ENCODE measurements at places on chromosomes 2 and 18.

DNA sequence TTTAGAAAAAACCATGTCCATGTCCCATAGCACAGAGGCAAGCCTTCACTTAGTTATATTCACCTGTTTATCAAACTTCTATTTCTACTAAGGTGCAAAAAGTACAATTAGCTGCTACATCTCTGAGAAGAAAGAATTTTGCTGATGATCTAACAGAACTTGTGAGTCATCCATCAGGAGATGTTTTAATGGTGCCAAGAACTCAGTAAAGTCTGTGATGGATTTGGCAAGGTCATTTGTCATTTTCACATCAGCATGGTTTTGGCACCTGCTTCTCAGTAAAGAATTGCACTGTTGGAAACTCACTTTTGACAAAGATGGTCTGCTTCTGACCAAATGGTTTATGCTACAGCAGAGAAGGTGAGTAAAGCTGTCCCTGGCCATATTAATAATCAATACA lies 195.7 kb upstream of the TMEFF2 start:
- DNase-seq, result no peak

DNA sequence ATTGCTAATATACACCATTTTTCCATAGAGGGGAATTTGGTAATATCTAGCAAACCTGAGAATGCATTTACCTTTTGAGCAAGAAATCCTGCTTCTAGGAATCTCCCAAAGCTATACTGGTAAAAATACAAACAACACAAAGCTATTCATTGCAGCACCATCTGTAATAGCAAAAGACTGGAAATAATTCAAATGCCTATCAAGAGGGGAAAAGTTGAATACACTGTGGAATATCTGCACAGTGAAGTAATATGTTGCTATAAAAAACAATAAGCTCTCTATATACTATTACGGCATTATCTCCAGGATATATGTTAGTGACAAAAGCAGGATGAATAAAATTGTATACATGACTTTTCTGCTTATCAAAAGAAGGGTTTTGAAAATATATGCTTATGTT lies 112.3 kb upstream of the CHAC2 start:
- no peak for DNase-seq

- no peak for DNase-seq
Observed at GRCh38 chr2:230423851-230424458, 8.0 kb downstream of the SP100 start.

DNA sequence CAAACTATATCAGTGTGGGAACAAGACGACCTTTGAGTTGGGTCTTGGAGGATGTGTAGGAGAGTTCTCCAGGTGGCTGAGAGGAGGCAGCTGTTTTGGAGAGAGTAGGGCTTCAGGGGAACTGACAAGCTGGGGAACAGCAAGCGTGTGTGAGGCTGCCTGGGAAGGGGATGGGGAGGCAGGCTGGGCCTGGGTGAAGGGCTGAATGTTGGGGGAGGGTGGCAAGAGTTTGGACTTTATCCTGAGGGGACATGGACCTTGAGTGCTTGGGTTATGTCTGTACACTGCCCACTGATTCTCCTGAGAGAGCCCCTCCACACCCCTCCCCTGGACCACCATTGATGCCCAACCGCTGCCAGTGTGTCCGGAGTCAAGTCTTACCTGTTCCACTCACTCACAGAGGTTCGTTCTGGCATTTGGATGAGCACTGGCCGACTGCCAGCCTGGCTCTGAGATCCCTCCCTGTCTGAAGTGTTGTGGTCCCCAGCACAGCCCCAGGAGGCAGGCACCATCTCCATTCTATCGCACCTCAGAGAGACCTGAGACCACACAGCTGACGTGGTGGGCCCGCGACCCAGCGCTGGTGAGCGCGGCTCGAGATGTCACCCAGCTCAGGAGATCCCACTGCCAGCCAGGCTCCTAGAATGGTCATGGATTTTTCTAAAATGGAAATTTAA lies 59.5 kb downstream of the DCDC2C start:
- DNase-seq, result no peak

DNA sequence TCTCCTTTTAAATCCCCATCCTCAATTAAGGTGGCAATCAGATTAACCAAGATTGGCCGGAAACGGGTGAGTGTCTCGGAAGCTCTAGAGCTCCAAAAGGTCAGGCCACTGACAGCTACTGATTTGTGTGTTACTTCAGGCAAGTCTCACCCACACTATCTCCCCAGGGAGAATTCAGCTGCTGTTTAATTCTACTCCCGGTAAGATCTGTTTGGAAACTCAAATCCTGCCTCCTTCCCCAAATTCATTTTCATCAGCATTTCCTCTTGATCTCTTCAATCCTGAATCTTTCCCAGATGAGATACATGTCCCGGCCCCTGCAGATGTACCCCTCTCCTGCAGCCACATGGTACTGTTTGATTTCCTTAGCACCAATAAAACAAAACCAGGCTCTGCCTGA lies 34.9 kb downstream of the EFR3B start:
- DNase-seq, result no peak

DNA sequence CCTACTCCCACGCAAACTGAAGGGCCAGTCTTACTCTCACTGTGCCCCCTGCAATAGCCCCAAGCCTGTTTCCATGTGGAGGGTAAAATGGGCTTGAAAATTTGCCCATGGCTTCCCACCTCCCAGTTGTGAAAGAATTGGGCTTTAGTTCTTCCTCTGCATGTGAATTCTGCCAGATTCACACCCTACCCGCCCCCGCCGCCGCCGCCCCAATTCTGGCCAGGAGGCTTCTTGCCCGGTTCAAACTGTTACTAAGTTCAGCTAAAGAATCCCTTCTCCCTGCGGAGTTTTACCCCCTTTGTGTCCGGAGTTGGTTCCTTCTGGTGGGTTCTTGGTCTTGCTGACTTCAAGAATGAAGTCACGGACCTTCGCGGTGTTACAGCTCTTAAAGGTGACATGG lies 25.5 kb upstream of the SAP130 start:
- DNase-seq, result no peak

DNA sequence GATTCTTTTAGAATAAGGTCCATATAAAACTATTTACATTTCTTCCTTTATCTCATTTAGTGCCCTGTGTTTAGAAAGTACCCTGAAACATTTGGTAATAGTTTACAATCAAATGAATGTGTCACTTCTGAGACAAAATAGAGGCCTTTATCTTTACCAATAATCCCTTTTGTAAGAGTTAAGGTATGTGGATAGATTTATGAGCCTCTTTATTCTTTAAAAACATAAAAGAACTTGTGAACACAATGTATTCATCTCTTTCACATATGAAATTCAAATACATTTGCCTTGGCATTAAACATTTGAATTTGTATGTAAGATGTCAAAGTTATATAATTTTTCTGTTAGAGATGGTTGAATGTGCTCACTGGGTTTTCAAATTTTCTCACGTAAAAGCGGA lies 180.5 kb upstream of the CWC22 start:
- no peak for DNase-seq

GRCh38 chr2:66477135-66477842 lies 42.4 kb downstream of the MEIS1 start:
- no peak for DNase-seq

GRCh38 chr2:4336864-4337263 lies 633.5 kb downstream of the DCDC2C start:
- no peak for DNase-seq

DNA sequence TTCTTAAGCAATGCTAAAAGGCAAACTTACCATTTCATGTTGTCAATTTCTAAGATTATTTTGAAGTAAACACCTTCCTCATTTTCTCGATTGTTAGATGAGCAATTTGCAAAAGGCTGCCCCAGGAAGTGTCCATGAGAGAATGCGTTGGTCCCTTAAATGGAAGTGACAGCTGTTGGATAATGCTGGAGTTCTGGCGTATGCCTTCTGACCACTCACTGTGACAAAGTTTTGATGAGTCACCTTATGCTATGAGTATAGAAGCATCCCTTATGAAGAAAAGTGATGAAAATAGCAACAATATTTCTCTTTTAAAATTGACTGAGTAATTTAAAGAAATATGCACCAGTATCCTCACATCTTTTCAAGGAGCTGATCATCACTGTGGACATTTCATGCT lies 1497.5 kb downstream of the DPP10 start:
- DNase-seq, result no peak

GRCh38 chr18:41464278-41464677 lies 490.8 kb upstream of the PIK3C3 start:
- no peak for DNase-seq

- no peak for DNase-seq
Observed at GRCh38 chr18:59311631-59312030, 6.8 kb downstream of the CPLX4 start.

- DNase-seq, result no peak
Observed at GRCh38 chr2:145065342-145065741, 545.4 kb upstream of the ZEB2 start.

DNA sequence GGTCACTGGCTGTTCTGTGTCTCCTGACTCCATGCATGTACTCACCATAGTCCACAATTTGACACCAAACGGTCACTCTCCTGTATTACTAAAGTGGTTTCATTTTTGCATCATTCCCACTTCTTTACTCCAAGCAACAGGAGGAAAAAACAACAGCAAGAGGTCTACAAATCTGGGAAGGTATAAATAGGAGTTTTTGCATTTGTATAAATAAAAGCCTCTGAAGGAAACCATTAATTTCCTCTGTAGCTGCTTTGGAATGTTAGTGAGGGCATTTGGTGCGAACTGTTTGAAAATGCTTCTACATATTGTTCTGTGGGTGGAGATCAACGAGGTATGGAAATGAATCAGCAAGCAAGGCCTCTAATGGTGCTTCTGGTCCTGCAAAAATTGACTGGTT lies 148.5 kb upstream of the DLX2 start:
- no peak for DNase-seq

- DNase-seq, result no peak
Observed at GRCh38 chr2:38149531-38149930, 73.6 kb upstream of the CYP1B1 start.

DNA sequence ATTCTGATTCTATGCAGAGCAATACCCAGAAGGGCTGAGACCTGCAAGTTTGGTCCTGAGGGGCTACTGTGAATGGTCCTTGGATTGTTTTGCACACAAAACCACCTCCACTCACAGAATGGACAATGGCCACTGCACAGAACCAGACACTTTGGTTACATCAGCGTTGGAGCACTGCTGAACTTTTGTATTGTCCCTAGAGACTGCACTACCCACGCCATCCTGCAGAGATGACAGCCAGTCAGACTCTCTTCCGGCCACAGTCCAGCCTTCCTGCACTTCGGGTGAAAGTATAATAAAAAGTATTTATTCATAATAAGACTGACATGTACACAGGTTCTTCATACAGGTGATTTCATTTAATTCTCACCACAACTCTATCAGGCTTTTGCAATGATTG lies 35.7 kb downstream of the CELF4 start:
- no peak for DNase-seq
